ENCODE measurements at places on chromosomes 2 and 18. TPM values are rescaled to one million over a fixed set of nuclear protein-coding genes. Genes with fewer than 3 reads are reported as not detected.

DNA sequence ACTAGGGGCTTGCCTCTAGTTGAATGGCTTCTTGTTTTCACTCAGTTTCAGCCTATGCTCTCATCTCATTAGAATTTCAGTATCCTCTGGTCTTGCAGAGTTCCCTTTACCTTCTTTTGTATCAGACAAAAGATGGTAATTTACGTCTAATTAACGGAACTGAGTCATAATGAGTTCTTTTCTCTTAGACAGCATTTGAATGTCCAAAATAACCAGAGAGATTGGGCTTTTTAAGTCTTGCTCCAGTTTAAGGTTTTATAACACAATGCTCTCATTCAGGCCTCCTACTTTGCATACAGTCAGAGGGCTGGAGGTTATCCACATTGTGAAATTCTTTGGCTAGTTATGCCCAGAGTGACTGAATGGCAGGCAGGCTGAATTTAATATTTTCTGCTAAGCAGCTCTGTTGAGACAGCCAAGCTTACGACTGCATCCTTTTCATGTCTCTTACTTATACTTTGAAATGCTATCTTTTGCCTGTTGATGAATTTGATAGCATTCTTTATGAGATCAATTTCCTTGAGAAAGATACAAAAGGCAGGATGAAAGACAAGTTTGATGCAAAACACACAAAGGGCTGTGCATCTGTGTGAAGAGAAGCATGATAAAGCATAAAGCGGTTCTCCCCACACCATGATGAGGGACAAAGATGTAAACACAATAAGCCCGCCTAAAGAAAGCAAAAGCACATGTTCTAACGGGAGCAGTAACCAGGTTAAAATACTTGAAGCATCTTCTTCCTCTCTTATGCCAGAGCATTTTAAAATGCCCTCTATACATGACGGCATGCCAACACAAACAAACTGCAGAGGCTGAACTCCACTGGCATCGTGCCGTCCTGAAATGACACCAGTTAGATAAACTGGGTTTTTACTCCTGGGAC is 90.0 kb downstream of the CDH2 start:
- H3K36me3 ChIP-seq, result no peaks in the 10 kb centered on the region
- H3K27ac ChIP-seq, result no peak overlapping the region
- H3K4me3 ChIP-seq, result no peak overlapping the region
- DNase-seq, result peak; percentile 39

- no peak overlapping the region for H3K4me3 ChIP-seq
- H3K27ac ChIP-seq, result no peak overlapping the region
- no peak for DNase-seq
- no peaks in the 10 kb centered on the region for H3K36me3 ChIP-seq
Measured at GRCh38 chr2:12487253-12488004, 229.3 kb upstream of the TRIB2 start.

The FAM237A gene
- not detected for polyA plus RNA-seq

DNA sequence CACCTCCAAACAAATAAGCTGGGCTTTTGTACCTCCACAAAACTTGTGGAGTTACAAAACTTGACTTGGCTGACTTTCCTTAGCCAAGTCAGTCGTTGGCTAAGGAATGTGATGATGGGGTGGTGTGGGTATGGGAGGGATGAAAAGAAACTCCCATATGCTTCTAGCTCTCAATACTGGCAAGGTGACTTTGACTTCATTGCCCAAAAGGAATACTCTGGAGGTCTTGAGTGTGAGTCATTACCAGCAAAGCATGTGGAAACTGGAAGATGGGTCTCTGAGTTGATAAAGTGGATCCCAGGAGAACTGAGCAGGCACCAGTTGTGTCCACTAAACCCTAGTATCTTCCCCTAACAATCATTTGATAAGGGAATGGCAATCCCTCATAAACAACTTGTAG is 226.7 kb downstream of the GULP1 start:
- H3K4me3 ChIP-seq, result no peak overlapping the region
- H3K27me3 ChIP-seq, result no peaks in the 10 kb centered on the region
- H3K4me1 ChIP-seq, result peaks cover 2% of the 10 kb centered on the region
- no peaks in the 10 kb centered on the region for H3K36me3 ChIP-seq
- H3K27ac ChIP-seq, result no peak overlapping the region

Data from aorta (tissue), 5 donors.